Left renal pelvis (tissue), 4 donors: ENCODE measurements at places on chromosomes 2 and 18.
A peak's percentile ranks its signal among the peaks of the same experiment; 100 is the strongest.

DNA sequence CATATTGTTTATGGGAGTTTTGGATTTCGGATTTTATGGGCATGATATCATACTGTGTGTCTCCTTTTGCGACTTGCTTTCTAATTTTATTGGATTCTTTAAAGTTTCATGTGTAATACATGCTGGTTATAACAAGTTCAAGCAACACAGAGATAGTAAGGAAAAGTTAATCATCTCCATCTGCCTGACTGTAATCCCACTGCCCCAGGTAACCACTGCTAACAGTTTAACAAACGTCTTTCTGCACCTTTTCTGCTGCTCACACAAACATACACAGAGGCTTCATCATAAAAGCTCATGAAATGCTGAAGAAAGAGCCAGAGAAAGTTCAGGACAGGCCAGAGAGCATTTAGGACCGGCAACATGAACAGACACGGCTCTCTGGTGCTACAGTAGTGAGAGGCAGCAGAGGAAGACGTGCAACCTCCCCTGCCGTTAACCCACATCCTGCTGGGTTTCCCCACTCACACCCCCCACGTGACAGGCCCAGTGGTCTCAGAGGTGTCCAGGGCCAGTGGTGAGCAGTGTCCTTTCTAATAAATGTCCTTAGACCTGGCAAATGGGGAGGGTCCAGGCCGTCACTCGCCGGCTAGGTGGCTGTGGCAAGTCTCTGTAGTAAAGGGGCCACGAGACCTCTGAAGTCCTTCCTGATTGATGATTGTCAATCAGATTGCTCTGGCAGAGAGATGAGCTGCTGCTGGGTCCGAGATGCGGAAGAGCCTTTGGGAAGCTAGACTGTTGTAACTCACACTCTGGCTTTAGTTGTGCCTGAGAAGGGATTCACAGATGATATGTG is 43.0 kb upstream of the SLC1A4 start:
- no peak for DNase-seq

- no peak for DNase-seq
Observed at GRCh38 chr18:67010919-67011318, 407.0 kb upstream of the CDH19 start.

DNA sequence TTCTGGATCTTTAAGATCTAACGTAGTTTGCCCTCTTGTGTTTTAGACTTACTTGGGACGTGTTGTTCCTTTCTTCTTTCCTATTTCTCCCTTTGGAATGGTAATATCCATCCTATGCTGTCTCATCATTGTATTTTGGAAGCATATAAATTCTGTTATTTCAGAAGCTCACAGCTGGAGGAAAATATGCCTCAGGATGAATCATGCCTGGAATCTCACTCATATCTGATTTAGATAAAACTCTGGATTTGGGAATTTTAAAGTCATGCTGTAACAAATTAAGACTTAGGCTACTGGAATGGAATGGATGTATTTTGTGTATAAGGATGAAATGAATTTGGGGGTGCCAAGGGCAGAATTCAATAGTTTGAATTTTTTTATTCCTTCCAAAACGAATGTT is 245.2 kb upstream of the GULP1 start:
- DNase-seq: no peak

DNA sequence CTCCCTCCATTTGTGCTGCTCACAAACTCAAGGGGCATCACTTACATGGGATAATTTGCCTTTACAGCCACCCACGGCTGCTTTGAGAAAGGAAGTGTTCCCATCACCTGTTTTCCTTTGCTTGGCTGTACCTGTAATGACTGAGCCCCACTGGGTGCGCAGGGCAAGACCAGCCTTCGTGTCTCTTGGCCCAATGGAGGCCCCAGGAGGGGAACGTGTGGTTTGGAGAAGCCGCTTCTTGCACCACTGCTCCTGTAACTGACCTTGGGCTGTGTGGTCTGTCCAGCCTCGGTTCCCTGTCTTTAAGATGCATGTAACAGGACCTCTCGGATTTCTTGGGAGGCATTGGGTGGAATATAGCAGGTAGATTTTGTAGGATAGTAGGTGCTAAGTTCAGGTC is 41.1 kb downstream of the LDLRAD4 start:
- no peak for DNase-seq

GRCh38 chr2:726169-726568 is 49.0 kb upstream of the TMEM18 start:
- no peak for DNase-seq

GRCh38 chr2:148124271-148124670 is 103.4 kb downstream of the MBD5 start:
- DNase-seq: no peak

DNA sequence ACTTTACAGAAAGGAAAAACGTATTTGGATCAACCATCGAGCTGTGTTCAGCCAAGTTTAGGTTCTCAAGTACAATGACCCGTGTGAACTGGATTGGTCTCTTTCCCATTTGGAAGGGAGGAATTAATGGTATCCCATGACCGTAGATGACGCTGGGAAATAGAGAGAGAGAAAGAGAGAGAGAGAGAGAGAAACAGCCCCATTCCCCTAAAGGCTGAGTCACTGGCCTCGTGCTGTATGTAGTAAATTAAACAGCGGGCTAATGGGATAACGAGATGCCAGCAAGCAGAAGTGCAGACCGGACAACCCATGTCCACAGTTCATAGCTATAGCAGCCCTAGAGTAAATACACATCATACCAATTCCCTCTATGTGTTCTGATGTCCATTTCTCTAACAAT is 99.6 kb downstream of the BCL11A start:
- no peak for DNase-seq

- DNase-seq: no peak
Observed at GRCh38 chr2:238061315-238062202, 758 bp downstream of the SCLY start.

- DNase-seq: peak; percentile 54
Observed at GRCh38 chr2:36785179-36785795, 88.8 kb downstream of the VIT start.

GRCh38 chr2:221016551-221016950 is 555.6 kb downstream of the EPHA4 start:
- DNase-seq: no peak

DNA sequence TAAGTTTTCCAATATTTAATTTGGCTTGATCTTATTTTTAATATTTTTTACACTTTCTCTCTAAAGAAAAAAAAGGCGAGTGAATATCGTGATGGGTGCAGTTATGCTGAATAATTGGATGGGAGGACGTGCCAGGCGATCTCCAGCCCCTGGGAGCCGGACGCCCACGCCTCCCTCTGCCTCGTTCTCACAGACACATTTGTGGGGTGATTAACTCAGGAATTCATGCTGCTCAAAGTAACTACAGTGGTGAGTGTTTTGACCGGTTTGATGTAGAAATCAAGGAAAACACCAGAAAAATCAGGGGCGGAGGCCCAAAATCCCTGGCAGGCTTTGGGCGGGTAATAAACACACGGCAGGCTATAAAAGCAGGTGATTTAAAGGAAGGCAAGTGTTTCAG is 736.8 kb upstream of the SALL3 start:
- no peak for DNase-seq

GRCh38 chr2:237540223-237540775 is 26.1 kb upstream of the PRLH start:
- DNase-seq: no peak

- no peak for DNase-seq
Observed at GRCh38 chr2:229178706-229179105, 92.4 kb downstream of the PID1 start.

- no peak for DNase-seq
Observed at GRCh38 chr18:69123421-69123820, 277.3 kb upstream of the DOK6 start.

DNA sequence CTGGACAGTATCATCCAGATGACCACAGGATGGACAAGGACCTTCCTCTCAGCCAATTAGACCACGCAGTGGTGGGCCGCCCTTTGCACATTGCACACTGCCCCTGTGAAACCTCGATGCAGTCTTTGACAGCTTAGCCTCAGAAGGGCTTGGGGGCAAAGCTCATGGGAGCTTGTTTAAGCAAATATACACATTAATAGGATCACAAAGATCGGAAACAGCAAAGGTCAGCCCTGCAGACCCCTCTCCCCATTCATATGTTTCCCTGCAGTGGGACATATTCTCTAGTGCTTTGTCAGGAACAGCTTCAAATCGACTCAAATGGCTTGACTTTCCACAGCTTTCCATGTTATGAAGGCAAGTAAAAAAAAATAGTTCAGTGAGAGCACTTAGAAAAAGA is 189.6 kb upstream of the LYPD1 start:
- no peak for DNase-seq

DNA sequence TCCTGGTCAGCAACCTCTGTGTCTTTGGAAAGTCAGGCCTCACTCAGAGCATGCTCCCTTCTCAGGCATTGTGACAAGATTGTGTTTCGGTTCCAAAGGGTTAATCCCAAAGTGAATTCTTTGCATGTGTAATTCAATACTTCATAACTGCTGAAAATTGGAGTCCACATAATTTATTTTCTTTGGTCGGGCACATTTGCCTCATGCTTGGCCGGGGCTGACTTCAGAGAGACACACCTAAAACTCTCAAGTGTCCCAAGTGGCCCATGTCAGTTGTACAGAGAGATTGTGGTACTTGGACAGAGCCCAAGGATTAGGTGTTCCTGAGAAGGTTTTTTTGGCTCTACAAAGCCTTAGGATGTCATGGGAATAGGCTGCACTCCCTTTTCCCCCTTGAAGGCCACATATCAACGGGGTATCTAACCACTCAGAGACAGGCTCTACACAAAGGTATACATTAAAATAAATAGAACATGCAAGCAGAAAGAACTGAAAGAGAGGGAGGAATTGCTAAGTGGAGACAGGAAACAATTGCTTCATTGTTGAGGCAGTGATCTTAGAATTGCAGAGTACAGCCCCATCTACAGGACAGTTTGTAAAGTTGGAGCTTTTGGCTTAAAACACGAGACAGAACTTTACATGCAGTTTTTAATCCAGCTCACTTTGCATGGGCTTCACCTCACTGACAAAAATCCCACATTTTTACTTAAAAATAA is 1232.3 kb upstream of the ZEB2 start:
- DNase-seq: no peak

- no peak for DNase-seq
Observed at GRCh38 chr2:212282671-212283261, 255.8 kb downstream of the ERBB4 start.

DNA sequence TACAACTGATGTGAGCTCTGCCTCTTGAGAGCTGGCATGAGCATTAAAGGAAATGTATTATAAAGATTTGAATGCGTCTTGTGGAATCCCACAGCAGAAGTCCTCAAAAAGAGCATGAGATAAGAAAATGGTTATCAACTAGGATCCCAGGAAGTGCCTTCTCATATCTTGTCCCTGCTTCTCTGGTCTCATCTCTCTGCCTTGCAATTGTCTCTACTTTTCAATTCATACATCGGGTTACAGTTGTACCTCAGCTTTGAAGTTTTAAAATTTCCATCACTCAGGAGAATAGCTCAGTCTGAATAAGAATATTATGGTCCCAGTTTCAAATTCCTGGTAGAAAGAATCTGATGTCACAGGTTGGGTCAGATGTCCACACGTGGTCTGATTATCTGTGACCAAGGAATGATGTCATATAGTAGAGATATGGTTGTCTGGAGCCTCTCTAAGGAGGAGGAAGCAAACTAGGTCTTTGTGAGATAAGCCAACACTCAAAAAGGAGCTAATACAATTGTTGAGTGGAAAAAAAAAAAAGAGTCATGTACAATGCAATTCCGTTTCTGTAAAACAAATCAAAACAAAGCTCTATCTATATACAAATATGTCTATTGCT is 21.7 kb upstream of the CCDC88A start:
- DNase-seq: no peak

DNA sequence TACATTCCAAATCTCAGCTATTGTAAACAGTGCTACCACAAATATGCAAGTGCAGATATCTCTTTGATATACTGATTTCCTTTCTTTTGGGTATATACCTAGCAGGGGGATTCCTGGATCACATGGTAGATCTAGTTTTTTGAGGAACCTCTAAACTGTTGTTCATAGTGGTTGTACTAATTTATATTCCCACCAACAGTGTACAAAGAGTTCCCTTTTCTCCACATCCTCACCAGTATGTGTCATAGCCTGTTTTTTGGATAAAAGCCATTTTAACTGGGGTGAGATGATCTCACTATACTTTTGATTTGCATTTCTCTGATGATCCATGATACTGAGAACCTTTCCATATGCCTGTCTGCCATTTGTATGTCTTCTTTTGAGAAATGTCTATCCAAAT is 6.3 kb upstream of the CCNT2 start:
- no peak for DNase-seq
